Caudate nucleus (tissue), 63 donors: ENCODE measurements at places on chromosomes 1 and 21.

GRCh38 chr21:38718481-38718880 lies 87.2 kb upstream of the ETS2 start:
- no peak for DNase-seq

GRCh38 chr21:22889445-22889844 lies 1891.2 kb downstream of the NCAM2 start:
- DNase-seq: no peak

DNA sequence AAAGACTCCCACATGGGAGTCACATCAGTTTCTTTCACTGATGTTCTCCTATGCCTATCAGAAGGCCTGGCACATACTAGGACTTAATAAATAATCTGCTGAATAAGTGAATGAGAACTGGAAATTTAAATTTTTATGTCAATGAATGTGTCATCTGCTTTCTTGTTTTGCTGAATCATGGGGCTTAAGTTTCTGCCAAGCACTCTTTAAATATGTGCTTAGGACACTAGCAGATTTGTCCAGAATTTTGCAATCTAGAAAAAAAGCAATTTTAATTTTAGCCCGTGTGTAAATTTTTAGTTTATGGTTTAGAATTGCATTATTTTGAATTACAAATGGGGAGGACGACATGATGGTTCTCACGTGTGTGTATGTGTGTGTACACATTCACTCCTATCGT lies 803.1 kb downstream of the USP25 start:
- no peak for DNase-seq

DNA sequence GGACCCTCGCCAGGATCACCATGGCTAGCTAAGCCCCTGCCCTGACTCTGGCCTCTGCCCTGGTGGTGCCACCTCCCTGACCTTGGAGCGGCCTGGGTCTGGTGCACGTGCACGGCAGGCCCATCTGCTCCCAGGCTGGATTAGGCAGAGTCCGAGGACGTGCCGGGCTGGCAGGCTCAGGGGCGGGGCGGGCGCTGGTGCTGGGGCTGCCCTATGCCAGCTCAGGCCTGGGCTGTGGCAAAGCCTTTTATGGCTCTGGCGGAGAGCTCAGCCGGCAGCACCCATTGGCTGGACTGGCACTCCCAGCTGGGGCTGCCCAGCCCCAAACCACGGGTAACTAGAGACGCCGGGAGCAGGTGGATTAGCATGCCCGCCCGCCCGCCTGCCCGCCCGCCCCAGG lies 17.1 kb upstream of the EDN2 start:
- DNase-seq: no peak

- no peak for DNase-seq
These were observed 5.8 kb upstream of the CD1C start for GRCh38 chr1:158283965-158284364.

- no peak for DNase-seq
These were observed 2.5 kb upstream of the RCSD1 start for GRCh38 chr1:167627615-167627864.

DNA sequence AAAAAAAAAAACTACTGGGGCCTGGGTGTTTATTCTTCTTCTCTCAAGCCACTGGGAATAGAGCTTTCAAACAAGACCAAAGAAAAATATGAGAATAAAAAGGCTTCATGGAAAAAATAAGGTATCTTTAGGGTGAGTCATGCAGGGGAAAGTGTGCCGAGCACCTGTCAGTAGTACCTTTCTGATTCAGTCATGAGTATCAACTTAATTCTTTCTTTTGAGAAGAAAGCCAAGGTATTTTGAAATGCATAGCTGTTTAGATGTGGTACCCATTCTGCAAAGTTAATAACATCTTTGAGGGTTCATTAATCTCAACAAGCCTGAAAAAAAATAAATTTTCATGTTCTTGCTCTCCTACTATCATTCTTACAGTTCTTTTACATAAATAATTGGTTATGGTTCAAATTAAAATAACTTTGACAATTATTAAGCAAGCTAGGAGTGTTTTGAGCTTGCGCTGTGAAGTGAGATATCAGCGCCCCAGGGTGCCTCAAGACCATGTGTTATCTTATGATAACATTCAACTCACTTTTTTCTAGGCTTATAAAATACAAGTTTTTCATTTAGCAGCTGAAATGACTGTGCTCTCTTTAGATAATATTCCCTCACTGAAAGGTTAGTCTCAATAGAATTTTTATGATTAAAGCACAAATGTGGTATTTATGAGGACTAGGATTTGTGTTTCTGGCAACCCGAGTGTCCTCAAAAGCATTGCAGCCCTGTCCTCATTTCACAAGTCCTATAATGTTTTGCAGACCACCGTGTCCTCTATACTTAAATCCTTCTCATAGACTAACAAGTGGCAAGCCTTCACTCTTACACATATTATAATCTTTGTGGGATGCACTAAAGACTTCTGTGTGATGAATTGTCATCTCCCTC lies 138.6 kb downstream of the SLC44A5 start:
- no peak for DNase-seq

DNA sequence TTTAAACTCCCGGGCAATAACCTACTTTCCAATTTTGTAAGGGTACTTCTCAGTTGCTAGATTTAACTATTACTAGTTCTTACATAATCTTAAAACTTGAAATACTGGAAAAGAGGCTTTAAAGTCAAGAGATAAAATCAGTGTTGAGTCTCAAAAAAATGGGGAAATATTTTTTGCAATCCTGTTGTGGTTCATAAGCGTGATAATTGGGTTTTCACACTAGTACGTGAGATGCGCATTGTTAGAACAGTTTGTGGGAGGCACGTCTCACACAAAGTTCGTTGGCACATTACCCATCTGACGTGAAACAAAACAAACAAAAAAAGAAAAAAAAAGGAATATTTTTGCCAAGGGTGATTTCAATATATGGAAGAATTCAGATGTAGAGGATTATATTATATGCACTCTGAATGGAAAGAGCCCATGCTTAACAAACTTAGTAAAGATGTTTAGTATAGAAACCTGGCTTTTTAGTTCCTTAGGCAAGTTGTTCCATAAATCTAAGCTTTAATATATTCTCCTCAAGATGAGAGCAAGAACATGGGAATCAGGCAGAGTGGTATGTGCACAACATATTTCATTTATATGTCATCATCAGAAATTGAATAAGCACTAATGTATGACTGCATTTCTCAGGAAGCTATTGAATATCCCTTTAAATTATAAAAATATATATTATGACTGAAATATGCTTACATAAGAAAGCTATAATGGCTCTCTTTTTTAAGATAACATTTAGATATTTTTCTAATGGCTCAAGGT lies 73.9 kb upstream of the TNFSF4 start:
- DNase-seq: no peak

DNA sequence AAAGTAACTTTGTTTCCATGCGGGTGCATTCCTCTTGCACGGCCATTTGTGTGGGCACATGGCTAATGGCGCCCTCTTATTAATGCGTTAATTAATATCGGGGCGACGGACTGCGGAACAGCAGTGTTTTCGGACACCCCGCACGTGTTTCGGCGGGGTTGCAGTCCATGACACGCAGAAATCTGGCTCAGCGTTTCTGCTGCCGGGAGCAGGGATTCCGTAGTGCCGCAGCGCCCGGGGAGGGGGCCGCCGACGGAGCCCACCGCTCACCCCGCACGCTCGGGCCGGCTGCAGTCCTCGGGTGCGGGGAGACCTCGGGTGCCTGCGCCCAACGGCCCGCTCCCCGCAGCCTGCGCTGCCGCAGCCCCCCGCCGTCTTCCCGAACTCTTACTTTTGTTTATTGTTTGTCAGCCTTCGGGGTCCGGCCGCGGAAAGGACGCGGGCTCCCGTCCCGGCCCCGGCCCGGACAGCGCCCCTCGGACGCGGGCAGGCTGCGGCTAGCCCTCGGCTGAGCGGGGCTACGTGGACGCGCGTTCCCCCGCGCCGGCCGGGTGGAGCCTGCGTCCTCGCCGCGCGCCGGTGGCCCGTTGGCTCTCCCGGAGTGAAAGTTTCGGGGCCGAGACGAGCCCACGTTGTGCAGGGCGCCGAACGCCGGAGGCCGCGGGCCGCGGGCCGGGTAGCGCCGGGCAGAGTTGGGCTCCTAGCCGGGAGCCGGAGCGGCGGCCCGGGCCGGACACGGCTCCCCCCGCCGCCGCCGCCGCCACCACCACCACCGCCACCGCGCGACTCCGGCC lies 849 bp downstream of the NFIA start:
- DNase-seq: no peak

DNA sequence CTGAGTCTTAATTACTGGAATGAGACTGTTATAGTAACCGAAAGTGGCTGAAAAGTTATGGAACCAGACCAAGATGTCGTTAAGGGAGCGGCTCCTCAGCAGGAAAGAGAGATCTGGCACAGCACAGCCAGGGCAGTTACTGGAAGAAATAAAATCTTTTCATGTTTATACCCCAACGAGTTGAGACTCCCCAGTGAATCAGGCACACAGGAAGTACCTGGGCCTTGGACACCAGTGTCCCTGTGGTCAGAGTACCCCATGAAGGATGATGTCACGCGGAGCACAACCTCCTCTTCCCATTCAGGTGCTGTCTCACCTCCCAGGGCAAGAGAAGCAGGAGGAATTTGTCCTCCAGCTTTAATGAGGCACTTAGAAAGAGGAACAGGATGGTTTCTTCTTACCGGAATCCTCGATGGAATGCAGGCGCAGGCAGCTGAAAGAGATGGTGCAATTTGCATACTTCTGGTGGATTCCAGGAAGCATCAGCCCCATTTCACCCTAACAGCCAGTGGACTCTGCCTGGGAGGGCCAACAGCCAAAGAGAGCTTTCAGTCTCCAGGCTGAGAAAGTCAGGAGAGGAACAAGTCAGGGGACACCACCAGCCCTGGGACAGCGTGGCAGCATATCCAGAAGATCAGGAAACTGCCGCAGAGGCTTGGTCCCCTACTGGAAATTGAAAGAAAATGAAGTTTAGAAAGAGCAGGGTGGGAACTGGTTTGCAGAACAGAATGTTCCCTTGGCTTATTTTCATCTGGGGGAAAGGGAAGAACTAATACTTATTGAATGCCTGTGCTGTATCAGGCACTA lies 35.9 kb upstream of the CTTNBP2NL start:
- no peak for DNase-seq

DNA sequence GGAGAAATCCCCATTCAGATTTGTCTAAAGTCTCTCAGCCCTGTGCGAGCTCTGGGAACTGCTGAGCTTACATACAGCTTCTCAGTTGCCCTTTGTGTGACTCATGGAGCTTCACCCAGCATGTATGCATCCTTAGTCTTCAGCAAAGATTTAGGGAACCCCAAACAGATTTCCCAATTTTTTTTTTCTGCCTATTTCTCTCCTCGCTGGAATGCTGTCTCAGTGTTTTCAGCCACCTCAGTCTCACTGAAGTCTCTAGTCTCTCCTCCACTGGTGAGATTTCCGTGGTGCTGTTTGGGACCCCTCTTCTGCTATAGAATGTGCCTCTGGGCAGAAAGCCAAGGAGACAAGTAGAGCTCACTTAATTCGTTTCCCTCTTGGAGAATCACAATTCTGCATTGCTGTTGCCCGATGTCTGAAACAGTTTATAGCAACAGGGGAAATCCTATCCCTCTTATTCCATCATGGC lies 28.1 kb upstream of the TXLNA start:
- no peak for DNase-seq

- no peak for DNase-seq
These were observed 2.5 kb downstream of the SEMA4A start for GRCh38 chr1:156155756-156156510.

DNA sequence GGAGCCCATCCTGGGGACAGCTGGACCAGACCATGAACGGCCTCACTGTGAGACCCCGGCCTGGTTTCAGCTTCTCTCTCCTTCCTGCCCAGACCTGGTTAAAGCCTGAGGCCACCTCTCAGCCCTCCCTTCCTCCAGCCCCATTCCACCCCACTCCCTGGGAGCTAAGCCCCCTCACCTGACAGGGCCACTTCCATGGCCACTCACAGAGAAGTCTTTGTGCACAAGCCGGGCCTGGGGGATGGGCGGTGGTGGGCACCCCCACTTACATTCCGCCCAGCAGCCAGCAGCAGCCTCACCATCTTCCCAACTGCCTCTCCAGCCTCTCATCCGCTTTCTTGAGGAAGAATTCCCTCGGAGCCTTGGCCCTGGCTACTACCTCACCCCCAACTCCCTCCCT lies 40.4 kb downstream of the RHBG start:
- DNase-seq: no peak

DNA sequence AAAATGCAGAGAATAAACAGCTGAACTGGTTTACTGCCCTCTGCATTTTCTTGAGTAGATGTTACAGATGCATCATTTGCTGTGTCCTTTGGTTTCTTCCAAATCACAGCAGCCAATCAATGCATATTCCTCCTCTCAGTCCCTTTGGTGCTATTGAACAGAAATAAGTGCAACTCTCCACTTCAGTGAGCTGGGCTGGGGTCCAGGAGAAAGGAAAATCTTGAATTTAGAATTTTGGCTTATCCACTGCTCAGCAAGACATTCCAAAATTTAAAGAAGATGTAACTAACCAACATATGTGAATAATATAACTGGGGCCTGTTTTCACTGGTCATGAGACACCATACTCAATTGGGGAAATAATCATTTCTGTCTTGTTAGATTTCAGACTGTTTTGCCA lies 39.2 kb downstream of the PRMT6 start:
- DNase-seq: no peak

DNA sequence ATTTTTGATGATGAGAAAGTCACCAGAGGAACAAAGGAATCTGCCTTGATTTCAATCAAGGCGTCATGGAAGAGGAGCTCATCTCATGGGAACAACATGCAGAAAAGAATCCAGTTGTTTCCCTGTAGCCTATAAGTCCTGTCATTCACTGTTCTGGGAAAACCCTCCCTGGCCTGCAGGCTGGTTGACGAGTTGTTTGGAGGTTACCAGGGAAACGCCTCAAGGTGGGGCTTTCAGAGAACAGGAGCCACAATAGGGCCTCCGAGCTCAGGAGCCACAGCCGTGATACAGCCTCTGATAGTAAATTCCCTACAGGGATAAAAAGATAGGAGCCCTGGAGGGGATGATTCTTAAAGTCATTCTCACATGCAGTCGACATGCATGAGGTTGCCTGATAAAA lies 135.2 kb downstream of the PSMG1 start:
- DNase-seq: no peak

- DNase-seq: no peak
These were observed 44.2 kb upstream of the EXOSC10 start for GRCh38 chr1:11143907-11144306.

- no peak for DNase-seq
These were observed 22.7 kb downstream of the MAB21L3 start for GRCh38 chr1:116133696-116134475.

DNA sequence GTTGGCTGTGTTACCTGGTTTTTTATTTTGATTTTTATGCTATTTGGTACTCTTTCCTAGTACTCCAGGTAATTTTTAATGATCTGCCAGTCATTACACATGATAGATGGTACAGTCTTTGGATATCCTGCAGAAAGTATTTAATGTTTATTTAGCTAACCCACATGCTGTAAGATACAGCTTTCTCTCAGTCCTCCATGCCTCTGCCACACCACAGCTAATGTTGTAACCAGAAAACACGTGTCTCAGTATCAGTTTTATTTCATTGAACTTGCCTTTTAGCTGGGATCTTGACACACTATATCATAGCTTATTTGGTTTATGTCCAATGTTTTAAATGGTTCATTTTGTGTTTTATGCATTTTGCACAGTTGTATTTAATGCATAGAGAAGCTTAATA lies 1648.4 kb downstream of the KCNT2 start:
- DNase-seq: no peak
